ENCODE measurements at places on chromosomes 1 and 21.

DNA sequence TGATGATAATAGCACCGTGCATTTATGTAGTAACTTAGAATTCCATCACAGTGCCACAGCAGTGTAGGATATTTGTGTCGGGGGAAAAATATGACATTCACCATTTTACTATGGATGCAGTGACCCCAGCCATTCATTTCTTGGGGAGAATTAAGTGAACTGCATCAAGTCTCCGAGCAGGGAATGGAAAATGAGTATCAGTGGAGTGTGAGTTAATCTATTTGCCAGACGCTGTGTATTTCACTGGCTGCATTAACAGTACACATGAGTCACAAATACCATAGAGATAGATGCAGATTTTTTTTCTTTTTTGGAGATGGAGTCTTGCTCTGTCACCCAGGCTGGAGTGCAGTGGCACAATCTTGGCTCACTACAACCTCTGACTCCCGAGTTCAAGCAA, 33.8 kb upstream of the SLC45A1 start:
- no peak for DNase-seq

GRCh38 chr1:38152351-38153065, 105.9 kb upstream of the POU3F1 start:
- DNase-seq = no peak

DNA sequence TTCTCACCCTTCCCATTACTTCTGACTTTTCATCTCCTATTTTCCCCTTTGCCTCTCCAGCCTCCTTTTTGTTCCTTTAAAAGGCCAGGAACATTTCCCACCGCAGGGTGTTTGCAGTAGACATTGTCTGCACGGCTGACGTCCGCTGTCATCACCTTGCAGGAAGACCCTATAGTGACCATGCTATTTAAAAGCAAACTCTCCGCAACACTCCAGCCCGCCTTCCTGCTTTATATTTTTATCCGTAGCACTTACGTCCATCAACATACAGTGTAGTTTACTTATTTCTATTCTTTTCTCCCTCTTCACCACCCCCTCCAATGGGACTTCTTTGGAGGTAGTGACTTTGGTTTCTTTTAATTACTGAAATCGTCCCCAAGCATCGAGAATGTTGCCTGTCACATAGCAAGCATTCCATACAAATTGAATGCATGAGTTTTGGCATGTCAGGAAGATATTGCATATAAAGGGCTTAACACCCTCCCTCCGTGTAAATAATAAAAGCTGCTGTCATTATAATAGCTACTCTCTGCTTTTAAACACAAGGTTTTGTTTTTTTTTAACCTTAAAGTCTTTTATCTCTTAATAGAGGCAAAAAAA, 19.8 kb downstream of the SLC25A33 start:
- DNase-seq = no peak

DNA sequence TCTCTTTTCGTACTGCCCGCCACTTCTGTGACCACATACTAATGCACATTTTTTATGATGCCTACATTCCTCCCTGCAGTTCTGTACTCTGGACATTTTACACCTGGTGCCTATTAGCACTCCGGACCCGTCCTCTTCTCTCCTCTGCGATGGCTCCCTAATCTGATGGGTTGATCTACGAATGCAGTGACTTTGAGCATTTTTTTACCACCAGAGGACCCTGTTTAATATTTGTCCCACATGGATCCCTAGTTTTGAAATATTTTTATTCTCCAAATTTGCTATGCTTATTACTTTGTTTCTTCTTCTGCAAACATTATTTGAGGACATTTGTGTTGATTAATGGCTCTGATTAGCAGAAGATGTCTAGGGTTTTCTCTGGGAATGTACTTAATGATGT, 5.2 kb downstream of the PPFIA4 start:
- no peak for DNase-seq

DNA sequence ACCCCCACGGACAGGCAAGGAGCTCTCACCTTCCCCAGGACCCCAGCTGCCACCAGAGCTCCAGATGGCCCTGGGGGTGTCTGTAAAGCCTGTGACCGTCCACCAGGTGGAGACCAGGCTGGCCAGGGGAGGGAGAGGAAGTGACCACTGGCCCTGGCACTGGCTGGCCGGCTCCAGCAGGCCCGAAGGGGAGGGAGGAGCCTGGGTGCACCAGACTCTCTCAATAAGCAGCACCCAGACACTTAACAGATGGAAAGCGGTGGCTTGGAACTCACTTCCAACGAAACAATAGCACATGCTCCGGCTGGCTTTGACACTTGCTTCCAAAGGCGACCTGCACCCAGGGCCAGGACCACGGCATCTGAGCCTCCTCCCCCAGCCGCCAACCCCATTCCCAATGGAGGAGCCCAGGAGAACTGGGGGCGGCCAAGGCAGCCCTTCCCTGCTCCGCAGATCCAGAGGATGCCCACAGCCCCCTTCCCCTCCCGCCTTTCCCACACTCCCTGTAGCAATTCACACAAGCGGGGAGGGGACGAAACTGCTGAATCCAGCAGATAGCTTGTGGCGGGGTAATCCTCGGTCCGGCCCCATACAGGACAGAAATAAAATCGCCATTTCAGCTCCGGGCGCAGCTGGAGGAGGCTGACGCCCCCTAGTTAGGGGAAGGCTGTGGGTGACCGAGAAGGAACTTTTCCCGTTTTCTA, 742 bp upstream of the PDE9A start:
- DNase-seq = peak; percentile 80

GRCh38 chr1:67850611-67851075, 17.4 kb upstream of the GNG12 start:
- peak; percentile 92 for DNase-seq

- DNase-seq = no peak
These were observed 63.0 kb downstream of the EVI5 start for GRCh38 chr1:92721886-92722285.

DNA sequence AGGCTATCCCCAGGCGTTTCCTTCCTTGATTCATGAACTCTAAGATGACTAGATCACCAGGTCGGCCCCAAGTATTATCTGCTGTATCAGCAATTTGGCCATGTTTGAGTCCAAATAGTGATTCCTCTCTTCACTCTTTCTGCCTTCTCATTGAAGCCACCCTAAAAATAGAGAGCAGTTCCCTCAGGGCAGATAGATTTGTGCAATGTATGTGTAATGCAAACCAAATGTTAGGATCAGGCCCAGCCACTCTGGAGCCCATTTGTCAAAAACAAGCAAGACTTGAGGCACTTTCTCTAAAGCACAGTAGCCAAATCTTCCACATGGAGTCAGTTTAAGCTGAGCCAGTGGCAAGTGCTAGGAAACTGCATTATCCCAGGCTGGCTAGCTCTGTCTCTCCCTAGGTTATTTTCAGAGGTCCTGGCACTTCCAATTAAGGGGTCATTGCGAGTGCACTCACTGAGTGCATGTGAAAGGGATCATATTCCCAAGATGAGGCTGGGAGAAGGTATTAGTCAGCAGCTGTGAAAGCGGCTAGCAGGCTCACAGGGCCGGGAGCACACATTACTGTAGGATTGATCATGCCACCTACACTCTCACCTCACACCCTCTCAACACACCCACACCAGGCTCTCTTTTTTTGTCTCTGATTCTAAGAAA, 97.9 kb upstream of the RAB3GAP2 start:
- DNase-seq = no peak

DNA sequence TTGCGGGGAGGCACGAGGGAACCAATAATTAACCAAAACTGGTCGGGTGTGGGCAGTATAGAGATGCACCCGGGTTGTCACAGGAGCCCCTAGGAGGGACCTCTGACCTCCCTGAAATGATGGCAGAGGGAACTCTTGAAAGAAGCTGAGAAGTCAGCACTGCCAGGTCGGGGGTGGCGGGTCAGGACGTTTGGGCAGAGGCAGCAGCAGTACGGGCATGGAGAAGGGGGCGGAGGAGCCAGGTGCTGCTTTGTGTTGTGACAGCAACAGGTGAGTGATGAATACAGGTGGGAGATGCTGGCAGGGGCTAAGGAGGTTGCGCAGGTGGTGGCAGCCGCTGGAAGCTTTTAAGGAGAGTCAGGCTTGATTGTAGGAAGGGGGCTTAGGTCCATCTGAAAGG, 11.7 kb downstream of the TNFRSF1B start:
- no peak for DNase-seq

DNA sequence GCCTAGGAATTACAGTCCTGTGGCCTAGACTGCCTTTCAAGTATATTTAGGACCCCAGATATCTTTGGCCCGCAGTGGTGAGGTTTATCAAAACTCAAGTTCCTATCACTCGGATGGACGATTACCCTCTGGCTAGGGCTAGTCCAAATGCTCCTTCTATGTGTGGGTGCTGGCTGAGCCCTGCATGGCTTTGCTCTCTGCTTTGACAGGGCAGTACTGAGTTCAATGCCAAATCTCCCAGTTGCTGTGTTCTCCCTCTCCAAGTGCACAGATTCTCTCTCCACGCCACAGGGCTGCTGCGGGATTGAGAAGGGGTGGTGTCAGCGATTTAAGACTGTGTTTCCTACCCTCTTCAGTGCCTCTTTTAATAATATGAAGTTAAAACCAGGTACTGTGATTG, 97.0 kb downstream of the LHX4 start:
- DNase-seq = no peak

DNA sequence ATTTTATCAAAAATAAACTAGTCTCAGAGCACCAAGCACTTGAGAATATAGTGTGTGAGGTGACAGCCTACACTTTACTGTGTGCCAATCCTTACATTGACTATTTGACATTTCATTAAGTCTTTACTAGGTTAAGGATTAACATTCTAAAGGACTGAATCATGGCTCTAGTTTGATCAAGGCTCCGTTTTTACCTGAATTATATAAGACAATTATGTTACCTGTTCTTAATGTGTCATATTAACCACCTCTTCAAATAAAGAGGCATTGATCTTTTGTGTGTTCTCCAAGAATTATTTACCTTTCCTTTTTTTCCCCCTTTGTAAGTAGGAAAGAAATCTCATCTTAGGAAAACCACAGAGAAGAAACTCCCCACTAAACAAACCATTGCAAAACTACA, 189.7 kb downstream of the HS2ST1 start:
- no peak for DNase-seq

GRCh38 chr21:44567481-44568171, 5.9 kb upstream of the KRTAP10-4 start:
- no peak for DNase-seq

DNA sequence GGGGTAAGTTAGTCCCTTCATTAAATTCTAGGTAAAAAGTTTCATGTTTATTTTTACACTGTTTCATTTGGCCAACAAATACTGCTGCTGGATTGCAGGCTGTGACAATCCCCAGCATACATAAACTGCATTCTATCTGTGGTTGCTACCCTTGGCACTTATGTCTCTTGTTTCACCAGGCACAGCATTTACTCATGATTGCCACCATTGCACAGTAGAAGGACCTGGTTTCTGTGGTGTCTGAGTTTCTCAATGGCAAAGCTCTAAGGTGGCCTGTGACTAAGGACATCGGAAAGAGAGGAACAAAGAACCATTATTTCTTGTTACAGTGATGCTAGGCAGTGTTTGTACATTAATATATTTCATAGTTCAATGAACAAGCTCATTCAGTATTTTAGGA, 878.4 kb upstream of the NEGR1 start:
- no peak for DNase-seq

- no peak for DNase-seq
These were observed 64.8 kb downstream of the ABCA4 start for GRCh38 chr1:94056171-94056570.

GRCh38 chr1:55146781-55147180, 68.4 kb downstream of the USP24 start:
- peak; percentile 74 for DNase-seq

GRCh38 chr1:75373542-75374159, 237.3 kb downstream of the SLC44A5 start:
- no peak for DNase-seq

Data from sciatic nerve (tissue), 2 donors.